ENCODE measurements at places on chromosomes 11 and 22. TPM values are rescaled to one million over a fixed set of nuclear protein-coding genes. Genes with fewer than 3 reads are reported as not detected.

DNA sequence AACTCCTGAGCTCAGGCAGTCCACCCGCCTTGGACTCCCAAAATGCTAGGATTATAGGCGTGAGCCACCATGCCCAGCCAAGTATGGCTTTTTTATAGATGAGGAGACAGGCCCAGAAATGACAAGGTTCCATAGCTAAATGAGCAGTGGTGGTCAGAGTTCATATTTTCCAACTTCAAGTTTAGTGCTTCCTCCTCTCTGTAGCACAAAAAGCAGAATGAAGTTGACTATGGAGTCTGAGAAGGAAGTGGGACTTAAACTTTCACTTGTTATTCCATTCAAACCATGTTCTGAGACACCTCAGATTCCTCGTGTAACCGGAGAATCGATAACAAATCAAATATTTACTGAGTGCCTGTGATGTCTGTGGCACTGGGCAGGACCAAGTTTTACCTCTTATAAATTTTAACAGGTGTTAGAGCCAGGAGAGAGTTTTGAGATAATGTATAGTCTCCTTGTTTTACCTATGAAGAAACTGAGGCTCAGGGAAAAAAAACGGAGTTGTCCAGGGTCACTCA is 3.0 kb downstream of the LIMK2 start:
- no peak overlapping the region for H3K4me3 ChIP-seq
- H3K27ac ChIP-seq: no peak overlapping the region
- no peak for DNase-seq
- peaks cover 14% of the 10 kb centered on the region for H3K4me1 ChIP-seq
- peaks cover 2% of the 10 kb centered on the region for H3K36me3 ChIP-seq
- H3K27me3 ChIP-seq: no peaks in the 10 kb centered on the region

- H3K27ac ChIP-seq: no peak overlapping the region
- H3K36me3 ChIP-seq: no peaks in the 10 kb centered on the region
- no peaks in the 10 kb centered on the region for H3K4me1 ChIP-seq
- no peak overlapping the region for H3K4me3 ChIP-seq
Measured at GRCh38 chr11:27310707-27311106, 52.3 kb downstream of the CCDC34 start.

GRCh38 chr11:105108247-105108646 is 31.3 kb downstream of the CARD18 start:
- H3K27me3 ChIP-seq: no peaks in the 10 kb centered on the region
- no peaks in the 10 kb centered on the region for H3K36me3 ChIP-seq
- DNase-seq: no peak
- no peak overlapping the region for H3K27ac ChIP-seq

DNA sequence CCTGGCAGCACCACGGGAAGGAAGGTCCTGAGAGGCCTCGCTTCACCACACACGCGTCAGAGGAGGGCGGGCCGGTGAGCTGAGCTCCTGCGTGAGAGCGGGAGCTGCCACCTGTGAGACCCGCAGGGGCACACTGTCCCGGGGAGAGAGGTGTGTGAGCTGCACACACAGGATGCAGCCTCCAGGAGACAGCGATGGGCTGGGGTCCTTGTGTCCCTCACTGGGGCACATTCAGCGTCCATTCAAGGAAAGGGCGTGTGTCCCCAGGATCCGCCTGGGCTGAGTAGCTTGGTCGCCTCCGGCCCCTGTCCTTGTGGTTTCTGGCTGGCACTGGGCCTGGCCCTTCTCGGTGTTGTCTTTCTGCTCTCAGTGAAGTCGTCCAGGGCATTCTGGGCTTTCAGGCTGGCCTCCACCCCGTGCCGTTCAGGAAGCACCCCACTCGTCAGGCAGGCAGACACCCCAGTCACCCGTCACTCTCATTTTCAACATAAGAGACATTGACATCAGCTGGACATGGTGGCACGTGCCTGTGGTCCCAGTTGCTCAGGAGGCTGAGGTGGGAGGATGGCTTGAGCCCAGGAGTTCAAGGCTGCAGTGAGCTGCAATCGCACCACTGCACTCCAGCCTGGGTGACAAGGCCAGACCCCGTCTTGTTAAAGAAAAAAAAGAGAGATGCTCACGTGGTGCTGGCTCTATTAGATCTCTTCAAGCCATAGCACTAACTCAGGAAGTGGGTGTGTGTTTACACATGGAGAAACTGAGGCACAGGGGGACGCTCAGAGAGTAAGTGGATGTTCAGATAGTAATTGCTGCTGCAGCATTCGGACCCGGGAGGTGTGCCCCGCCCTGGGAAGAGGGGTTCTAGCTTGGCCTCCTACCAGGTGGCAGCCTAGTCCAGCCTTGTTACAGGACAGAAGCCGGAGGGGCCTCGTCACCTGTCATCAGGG is 1081.6 kb downstream of the BRD1 start:
- no peaks in the 10 kb centered on the region for H3K36me3 ChIP-seq
- no peak overlapping the region for H3K27ac ChIP-seq
- no peak for DNase-seq
- no peaks in the 10 kb centered on the region for H3K4me1 ChIP-seq
- no peak overlapping the region for H3K4me3 ChIP-seq

DNA sequence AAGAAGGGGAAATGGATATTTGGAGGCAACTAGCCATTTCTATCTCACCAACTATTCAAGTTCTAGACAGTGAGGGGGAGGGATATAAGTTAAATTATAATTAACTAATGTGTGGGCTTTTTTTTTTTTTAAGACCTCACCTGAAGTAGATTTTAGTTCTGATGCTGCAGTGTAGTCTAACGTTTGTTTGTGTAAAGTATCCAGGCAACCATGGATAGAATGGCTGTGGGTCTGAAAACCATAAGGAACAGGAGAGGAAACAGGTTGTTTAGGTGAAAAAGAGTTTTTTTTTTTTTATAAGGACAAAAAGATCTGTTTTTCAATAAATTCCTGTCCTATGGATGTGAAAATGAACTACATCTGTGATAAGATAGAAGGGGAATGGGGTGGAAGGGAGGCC is 262.4 kb upstream of the PLET1 start:
- H3K27ac ChIP-seq: no peak overlapping the region
- no peaks in the 10 kb centered on the region for H3K27me3 ChIP-seq
- DNase-seq: no peak
- no peaks in the 10 kb centered on the region for H3K4me1 ChIP-seq

GRCh38 chr22:50613291-50613981 is 12.8 kb downstream of the MAPK8IP2 start:
- peaks cover 3% of the 10 kb centered on the region for H3K27me3 ChIP-seq
- H3K36me3 ChIP-seq: no peaks in the 10 kb centered on the region
- DNase-seq: no peak

DNA sequence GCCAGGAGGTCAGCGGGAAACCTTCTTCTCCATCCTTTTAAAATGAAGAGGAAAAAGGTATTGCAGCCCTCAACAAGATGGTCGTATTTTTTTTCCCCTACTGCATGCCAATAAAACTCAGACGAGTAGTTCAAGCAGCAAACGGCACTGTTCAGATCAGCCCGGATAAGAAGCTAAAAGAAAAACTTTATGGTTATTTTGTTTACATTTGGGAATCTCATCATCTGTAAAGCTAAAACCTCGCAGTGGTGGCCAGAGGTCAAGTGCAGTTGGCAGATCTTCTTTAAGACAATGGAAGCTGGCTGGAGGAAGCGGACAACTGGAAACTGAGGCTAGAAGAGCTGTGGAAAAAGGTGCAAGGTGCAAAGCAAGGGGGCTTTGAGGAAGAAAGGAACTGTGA is 31.0 kb upstream of the CHRM4 start:
- H3K27ac ChIP-seq: no peak overlapping the region
- no peaks in the 10 kb centered on the region for H3K27me3 ChIP-seq
- peaks cover 4% of the 10 kb centered on the region for H3K4me1 ChIP-seq
- no peaks in the 10 kb centered on the region for H3K36me3 ChIP-seq
- DNase-seq: no peak
- H3K4me3 ChIP-seq: no peak overlapping the region

GRCh38 chr22:33272871-33273270 is 214.7 kb upstream of the SYN3 start:
- no peaks in the 10 kb centered on the region for H3K4me1 ChIP-seq
- no peaks in the 10 kb centered on the region for H3K27me3 ChIP-seq
- DNase-seq: no peak
- H3K27ac ChIP-seq: no peak overlapping the region
- no peaks in the 10 kb centered on the region for H3K36me3 ChIP-seq

- H3K4me1 ChIP-seq: no peaks in the 10 kb centered on the region
- H3K27me3 ChIP-seq: no peaks in the 10 kb centered on the region
- DNase-seq: peak; percentile 85
- peaks cover 4% of the 10 kb centered on the region for H3K36me3 ChIP-seq
- H3K27ac ChIP-seq: no peak overlapping the region
Measured at GRCh38 chr11:46889689-46890475, 28.5 kb downstream of the LRP4 start.

MUC6 gene
- total RNA-seq: 0.92 TPM

GSTT2 gene
- total RNA-seq: 4.9 TPM

OR5B21 gene
- total RNA-seq: 0.31 TPM
